Muscle of back (tissue), 13 donors: ENCODE measurements at places on chromosomes 16 and 17. TPM values are rescaled to one million over a fixed set of nuclear protein-coding genes. Genes with fewer than 3 reads are reported as not detected.

The CDRT15L2 gene
- polyA plus RNA-seq, result not detected

The NUPR1 gene
- polyA plus RNA-seq, result 40.9 TPM

The YPEL2 gene
- polyA plus RNA-seq, result 17.4 TPM

The EXOC3L1 gene
- polyA plus RNA-seq, result 10.6 TPM

The RHBDL1 gene
- polyA plus RNA-seq, result 1.4 TPM

The C1QL1 gene
- polyA plus RNA-seq, result 2.1 TPM

The ARHGAP23 gene
- 29.9 TPM for polyA plus RNA-seq

The KRTAP4-9 gene
- polyA plus RNA-seq, result not detected

The CIAPIN1 gene
- 67.3 TPM for polyA plus RNA-seq

The TNRC6A gene
- 45.7 TPM for polyA plus RNA-seq

The RAPGEFL1 gene
- 6.3 TPM for polyA plus RNA-seq

DNA sequence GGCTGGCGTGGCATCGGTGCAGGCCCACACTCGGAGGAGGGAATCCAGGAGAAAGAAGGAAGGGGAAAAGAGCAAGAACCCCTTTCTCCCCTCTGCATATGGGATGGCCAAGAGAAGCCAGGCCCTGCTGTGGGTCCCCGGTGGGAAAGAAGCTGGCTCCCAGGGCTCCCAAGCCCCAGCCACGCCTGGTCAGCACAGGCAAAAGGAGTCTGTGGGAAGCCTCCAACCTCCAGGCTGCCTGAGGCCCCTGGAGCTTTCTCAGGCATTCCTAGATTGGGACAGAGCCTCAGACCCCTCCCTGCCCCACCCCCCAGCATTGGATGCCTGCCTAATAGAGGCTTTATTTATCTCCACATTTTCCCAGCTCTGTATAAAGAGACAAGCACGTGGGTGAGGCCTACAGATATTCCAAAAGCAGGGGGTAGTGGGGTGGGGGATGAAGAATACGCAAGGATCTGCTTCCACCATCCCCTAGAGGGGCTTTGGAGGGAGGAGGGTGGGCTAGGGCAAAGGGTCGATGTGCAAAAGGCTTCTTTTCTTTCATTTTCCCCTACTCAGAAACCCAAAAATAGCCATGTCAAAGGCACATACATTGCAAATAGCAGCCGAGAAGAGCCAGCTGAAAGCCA lies 56.4 kb downstream of the MPRIP start:
- DNase-seq, result peak; percentile 93

- DNase-seq, result no peak
Observed at GRCh38 chr17:50166518-50167181, 845 bp downstream of the SGCA start.

DNA sequence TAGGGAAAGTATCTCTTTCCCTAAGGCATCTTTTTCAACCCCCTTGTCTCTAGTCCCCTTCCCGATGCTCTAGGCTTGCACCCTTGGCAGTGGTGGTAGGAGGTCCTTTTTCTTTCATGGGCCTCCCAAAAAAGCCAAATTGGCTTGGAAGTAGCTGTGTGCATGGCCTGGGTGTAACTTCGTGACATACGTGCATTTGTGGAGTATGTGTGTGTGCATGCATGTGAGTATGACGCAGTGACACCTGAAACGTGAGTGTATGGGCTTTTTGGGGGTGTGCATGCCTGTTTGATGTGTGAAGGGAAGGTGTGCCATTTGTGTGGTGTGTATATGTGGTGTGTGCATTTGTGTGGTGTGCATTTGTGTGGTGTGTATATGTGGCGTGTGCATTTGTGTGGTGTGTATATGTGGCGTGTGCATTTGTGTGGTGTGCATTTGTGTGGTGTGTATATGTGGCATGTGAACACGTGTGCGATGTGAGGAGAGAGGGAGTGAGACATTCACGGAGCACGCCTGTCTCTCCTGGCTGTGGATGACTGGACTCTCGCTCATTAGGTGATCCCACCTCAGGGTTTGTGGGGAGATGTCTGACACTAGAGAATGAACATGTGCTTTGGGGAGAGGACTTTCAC lies 15.7 kb downstream of the IGFBP4 start:
- no peak for DNase-seq

GRCh38 chr16:61887903-61888302 lies 148.3 kb downstream of the CDH8 start:
- peak; percentile 15 for DNase-seq

- DNase-seq, result no peak
Observed at GRCh38 chr16:31333686-31334649, 21.0 kb upstream of the ITGAX start.

DNA sequence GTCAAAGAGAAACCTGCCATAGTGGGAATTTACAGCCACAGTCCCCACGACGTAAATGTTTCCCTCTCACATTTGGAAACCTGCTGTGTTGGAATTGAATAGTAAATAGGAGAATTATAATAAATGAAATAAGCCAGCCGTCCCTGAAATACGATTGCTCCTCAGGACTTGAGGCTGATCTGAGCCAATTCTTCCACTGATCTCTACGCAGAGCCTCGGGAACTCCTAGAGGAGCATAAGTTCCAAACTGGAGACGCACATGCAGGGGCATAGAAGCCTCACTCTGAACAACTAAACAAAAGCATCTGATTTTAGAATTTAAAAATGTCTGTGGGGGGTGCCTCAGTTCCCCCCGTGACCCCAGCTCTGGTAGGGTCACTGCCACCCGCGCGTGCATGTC lies 10.2 kb upstream of the TEX19 start:
- peak; percentile 49 for DNase-seq

- DNase-seq, result no peak
Observed at GRCh38 chr16:75192606-75193264, 14.2 kb downstream of the CTRB2 start.

DNA sequence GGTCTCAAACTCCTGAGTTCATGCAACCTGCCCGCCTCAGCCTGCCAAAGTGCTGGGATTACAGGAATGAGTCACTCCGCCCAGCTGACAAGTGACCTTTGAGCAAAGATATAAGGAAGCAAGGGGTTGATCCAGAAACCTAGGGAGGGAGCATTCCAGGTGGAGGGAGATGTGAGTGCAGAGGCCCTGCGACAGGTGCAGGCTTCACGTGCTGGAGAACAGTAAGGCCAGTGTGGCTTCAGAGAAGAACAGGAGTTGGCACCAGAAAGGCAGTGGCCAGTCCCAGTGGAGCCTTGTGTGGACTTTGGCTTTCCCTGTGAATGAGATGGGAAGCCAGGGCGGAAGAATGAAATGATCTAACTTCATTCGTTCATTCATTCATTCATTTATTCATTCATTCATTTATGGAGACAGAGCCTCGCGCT lies 73.6 kb upstream of the HAS3 start:
- no peak for DNase-seq

- DNase-seq, result no peak
Observed at GRCh38 chr16:11187522-11188023, 68.4 kb downstream of the SOCS1 start.

DNA sequence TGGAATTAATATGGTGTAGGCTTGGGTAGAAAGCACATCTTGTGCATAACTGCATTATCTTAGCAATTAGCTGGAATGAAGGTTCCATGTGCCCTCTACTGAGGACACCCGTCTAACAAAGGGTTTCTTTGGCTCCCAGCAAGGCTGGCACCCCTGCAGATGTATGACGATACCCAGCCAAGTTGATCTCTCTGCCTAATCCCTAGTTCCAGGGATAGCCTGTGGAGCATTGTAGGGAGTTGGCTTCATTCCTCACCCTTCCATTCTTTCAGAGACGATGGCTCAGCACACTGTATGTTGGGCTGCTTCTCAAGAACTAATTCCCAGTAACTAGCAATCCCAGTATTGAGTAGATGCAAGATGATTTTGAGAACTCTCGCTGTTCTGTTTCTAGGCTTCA lies 182.5 kb downstream of the SNX29 start:
- no peak for DNase-seq

- DNase-seq, result no peak
Observed at GRCh38 chr16:68073902-68074760, 11.0 kb upstream of the NFATC3 start.

DNA sequence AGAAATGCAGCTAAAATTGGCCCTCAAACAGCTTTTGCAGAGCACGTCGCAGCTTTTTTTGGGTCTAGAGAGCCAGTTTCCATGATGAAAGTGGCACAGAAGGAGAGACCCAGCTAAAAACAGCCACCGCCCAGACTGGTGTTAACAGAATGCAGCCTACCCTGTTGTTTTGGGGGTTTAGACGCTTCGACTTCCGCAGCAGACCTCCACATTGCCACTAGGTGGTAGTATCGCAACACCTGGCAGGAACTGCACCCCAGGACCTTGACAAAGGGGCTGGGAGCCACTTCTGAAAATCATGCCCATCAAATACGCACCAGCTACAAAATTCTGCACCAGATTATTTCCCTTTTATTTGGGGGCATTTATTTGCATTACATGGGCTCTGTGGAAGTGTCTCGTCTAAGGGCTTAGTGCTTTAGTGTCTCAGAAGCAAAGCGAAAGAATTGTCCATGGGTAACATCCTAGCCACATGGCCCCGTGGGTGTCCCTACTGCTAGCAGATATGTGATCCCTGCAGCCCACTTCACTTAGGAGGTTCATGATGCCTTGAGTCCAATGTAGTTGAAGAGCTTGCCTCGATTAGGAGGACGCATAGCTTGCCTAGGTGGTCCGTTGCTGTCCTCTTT lies 167.1 kb downstream of the HAPSTR1 start:
- DNase-seq, result peak; percentile 18

GRCh38 chr17:41393294-41393693 lies 4.1 kb downstream of the KRT31 start:
- DNase-seq, result peak; percentile 20

DNA sequence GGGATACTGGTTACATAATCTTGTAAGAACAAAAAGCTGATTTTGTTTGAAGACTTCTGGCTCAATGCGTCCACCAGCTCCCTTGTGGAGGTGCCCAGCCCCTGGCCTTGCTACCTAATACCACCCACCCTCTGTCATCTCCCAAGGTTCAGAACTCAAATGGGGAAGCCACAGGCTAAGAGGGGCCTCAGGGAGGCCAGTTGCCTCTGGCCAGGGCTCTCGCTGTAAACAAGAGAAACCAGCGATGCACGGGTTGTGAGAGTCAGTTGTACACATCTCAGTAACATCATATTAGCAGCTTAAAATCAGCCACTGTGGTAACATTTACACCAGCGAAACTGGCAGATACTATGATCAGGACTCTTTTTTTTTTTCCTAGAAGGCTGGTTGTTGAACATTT lies 6.0 kb downstream of the TEKT5 start:
- DNase-seq, result no peak

- DNase-seq, result peak; percentile 47
Observed at GRCh38 chr17:32111141-32111771, 31.0 kb upstream of the RHOT1 start.

DNA sequence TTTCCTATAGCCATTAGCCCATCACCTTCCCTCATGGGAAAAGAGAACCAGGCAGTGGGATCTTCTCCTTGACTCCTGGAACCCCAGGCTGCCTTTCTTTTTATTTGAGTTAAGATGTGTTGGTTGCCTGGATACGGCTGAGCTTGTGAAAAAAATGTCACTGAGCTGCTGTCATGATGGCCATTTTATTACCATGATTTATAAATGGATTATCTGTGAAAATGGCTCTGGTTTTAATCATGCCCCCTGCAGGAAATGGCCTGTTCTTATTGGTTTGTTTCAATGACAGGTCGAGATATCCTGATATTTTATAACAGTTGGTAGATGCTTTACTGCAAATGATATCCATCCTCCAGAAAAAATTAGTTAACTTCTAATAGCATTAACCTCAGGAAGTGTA lies 640.4 kb downstream of the CDH11 start:
- DNase-seq, result no peak

- DNase-seq, result no peak
Observed at GRCh38 chr16:19588661-19589060, 33.2 kb downstream of the VPS35L start.

DNA sequence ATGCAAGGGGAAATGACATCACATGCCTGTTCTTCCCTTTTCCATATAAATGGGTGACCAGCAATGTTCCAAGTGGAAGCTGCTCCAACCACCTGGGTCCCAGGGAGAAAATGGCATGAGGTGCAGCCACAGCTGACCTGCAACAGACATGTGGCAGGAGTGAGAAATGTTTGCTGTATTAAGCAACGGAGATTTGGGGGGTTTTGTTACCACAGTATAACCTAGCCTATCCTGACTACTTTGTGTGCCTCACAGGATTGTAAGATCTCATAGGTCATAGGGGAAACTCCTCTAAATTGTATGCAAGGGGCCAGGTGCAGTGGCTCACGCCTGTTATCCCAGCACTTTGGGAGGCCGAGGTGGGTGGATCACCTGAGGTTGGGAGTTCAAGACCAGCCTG lies 12.0 kb downstream of the CDIPT start:
- DNase-seq, result no peak

DNA sequence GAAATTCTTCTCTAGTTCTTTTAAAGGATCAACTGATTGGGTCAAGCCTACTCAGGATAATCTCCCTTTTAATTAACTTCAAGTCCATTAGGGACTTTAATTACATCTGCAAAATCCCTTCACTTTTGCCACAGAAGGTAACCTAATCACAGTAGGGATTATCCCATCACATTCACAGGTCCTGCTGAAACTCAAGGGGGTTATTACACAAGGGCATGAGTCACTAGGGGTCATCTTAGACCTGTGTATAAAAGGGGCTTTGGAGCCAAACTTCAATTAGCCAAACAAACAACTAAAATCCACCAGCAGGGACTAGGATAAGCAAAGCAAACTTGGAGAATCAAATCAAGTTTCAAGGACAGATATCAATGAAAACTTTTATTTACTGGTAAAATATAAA lies 19.4 kb downstream of the CIAPIN1 start:
- no peak for DNase-seq

- DNase-seq, result no peak
Observed at GRCh38 chr16:56824331-56824730, 40.7 kb upstream of the SLC12A3 start.

DNA sequence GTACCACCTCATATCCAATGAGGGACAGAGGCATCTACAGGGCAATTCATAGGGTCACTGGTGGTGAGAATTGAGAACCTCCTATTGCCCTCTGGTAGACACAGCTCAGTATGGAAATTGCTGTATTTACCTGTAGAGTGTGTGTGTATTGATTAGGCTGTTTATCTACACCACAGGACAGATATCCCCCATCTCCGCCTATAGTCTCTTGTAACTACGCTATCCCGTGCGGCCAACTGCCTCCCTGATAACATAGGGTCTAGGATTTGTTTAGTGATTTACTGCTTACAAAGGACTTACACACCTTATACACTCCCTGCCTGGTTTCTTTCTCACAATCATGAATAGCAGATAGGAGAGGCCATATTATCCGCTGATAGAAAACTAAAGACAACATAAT lies 1.7 kb upstream of the STAT3 start:
- DNase-seq, result no peak

GRCh38 chr16:67993207-67994039 lies 5.9 kb downstream of the DPEP2 start:
- peak; percentile 88 for DNase-seq

DNA sequence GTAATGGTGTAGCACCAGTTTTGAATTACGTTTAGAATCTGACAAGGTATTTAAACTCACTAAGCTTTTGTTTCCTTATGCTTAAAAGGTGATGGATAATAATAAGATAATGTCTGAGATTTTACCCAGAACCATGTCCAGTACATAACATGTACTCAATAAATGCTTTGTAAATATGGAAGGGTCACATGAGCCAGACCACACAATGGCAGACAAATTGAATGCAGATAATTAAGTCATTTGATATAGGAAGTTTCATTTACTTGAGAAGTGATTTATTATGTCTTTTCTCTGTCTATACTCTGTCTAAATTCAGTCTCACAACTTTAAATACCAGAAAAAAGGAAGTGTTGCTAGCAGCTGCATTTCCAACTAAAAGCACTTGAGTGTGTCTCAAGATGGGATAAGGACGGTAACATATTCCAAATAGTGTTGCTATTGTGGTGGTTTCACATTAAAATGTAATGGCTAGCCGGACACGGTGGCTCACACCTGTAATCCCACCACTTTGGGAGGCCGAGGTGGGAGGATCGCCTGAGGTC lies 52.5 kb upstream of the DHX40 start:
- DNase-seq, result no peak

- peak; percentile 25 for DNase-seq
Observed at GRCh38 chr17:14790521-14790920, 474.6 kb downstream of the PMP22 start.
